ENCODE measurements at places on chromosomes 1 and 21. TPM values are rescaled to one million over a fixed set of nuclear protein-coding genes. Genes with fewer than 3 reads are reported as not detected.

SASS6 gene
- total RNA-seq, result 8.2 TPM

OR2T4 gene
- not detected for total RNA-seq

GRCh38 chr1:4653796-4654725 is at the start of gene AJAP1:
TSS of gene AJAP1 (plus strand) at chr1:4654609. CDS start at chr1:4655426, 817 bp downstream.
- no peak within 1 kb of the TSS for H3K27ac ChIP-seq
- H3K36me3 ChIP-seq, result no peaks in the 10 kb centered on the region
- DNase-seq, result no peak
- no peak within 1 kb of the TSS for H3K4me3 ChIP-seq
- H3K27me3 ChIP-seq, result peaks cover 34% of the 10 kb centered on the region

DNA sequence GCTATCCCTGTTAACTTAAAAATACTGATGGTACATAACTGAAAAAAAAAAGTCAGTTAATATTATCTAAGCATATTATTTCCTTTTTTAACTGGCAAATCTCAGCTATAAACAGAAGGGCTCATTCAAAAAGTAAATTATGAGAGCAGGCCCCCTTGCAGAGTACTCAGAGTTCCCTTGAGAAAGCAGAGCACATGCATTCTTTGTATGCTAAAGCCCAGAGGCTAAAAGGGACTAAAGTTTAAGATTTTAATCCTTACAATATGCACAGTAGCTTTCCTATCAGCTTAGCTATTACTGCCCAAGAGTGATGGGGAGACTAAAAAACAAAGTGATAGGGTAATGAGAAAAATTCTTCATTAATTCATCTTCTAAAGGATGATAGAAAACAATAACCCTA is 18.5 kb downstream of the SLC16A1 start:
- peaks cover 12% of the 10 kb centered on the region for H3K36me3 ChIP-seq
- no peak for DNase-seq
- H3K27ac ChIP-seq, result no peak overlapping the region
- H3K4me1 ChIP-seq, result peaks cover 41% of the 10 kb centered on the region

DNA sequence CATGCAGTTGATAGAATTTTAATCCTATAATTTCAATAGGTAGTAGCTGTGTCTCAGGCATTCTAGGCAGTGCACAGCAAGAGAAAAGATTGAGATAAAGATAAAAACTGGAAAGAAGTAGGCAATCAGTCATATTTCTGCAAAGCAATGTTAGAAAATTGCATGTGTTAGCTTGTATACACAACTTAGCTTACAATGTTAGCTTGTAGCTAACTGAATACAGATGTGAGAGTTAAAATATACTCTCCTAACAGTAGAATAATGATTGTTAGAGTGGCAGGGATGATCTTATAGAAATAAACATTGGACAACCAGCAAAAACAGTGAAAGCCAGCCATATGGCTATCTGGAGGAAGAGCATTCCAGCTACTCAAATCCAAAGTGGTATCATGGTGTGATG is 29.0 kb downstream of the PTPRC start:
- peak overlapping the region; percentile 84 for H3K27ac ChIP-seq
- H3K4me1 ChIP-seq, result peaks cover 86% of the 10 kb centered on the region
- peak overlapping the region; percentile 15 for H3K4me3 ChIP-seq
- no peak for DNase-seq
- no peaks in the 10 kb centered on the region for H3K27me3 ChIP-seq
- H3K36me3 ChIP-seq, result peaks cover 72% of the 10 kb centered on the region

GRCh38 chr1:184941410-184941733 is 32.9 kb downstream of the NIBAN1 start:
- H3K4me1 ChIP-seq, result peaks cover 29% of the 10 kb centered on the region
- no peak overlapping the region for H3K27ac ChIP-seq
- no peak for DNase-seq
- H3K27me3 ChIP-seq, result peaks cover 13% of the 10 kb centered on the region
- no peak overlapping the region for H3K4me3 ChIP-seq
- H3K36me3 ChIP-seq, result no peaks in the 10 kb centered on the region

- H3K4me1 ChIP-seq, result no peaks in the 10 kb centered on the region
- no peak overlapping the region for H3K27ac ChIP-seq
- no peak overlapping the region for H3K4me3 ChIP-seq
These were observed 148.0 kb downstream of the PLA2G4A start for GRCh38 chr1:186976700-186977099.

GRCh38 chr1:204152310-204153044 is 633 bp upstream of the ETNK2 start:
- no peaks in the 10 kb centered on the region for H3K27me3 ChIP-seq
- no peaks in the 10 kb centered on the region for H3K36me3 ChIP-seq
- H3K27ac ChIP-seq, result no peak overlapping the region
- DNase-seq, result no peak

CITED4 gene
- total RNA-seq, result 2.4 TPM

DNA sequence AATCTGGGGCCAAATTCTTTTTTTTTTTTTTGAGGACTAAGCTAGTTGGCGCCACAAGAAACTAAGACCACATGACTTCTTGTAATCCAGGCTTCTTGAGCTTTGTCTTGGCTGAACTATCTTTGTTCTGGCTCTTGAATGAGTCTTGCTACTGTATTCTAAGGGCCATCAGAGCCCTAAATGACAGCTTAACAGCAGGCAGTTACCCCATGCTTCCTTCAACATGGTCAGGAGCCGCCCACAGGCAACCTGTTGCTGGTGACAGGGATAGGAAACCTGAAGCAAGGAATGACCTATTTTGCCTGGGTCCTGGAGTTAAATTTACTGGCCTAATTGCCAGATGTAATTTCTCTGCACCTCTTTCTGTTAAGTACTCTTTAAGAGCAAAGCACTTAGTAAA is 188.2 kb upstream of the PLXNA2 start:
- H3K4me1 ChIP-seq, result no peaks in the 10 kb centered on the region
- no peak overlapping the region for H3K27ac ChIP-seq
- no peak for DNase-seq
- H3K4me3 ChIP-seq, result no peak overlapping the region

CR1L gene
- not detected for total RNA-seq

GRCh38 chr1:198674009-198674408 is 35.2 kb downstream of the PTPRC start:
- peaks cover 69% of the 10 kb centered on the region for H3K36me3 ChIP-seq
- peak overlapping the region; percentile 74 for H3K27ac ChIP-seq
- peaks cover 88% of the 10 kb centered on the region for H3K4me1 ChIP-seq
- H3K4me3 ChIP-seq, result peak overlapping the region; percentile 36
- H3K27me3 ChIP-seq, result no peaks in the 10 kb centered on the region

- no peak for DNase-seq
- peaks cover 5% of the 10 kb centered on the region for H3K27me3 ChIP-seq
- H3K36me3 ChIP-seq, result no peaks in the 10 kb centered on the region
- H3K27ac ChIP-seq, result no peak overlapping the region
These were observed 198.8 kb upstream of the C8B start for GRCh38 chr1:57164584-57164983.

DNA sequence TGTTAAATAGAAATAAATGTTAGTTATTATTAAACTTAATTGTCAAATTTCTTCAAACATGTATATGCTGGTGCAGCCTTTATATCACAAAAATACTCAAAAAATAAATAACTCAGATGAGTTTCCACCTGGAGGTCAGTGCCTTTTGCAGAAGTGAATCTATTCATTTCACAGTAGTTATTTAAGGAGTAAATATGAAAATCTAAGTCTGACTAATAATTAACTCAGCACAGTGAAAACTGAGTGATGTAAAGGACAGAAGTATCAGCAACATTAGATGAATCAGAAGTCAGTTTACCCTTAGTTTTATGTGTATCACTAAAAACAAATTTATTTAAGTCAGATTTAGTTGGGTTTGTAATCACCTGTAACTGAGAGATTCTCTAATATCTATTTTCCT is 2135.4 kb downstream of the MRPL39 start:
- DNase-seq, result no peak
- H3K4me3 ChIP-seq, result no peak overlapping the region
- no peaks in the 10 kb centered on the region for H3K27me3 ChIP-seq
- H3K36me3 ChIP-seq, result no peaks in the 10 kb centered on the region
- H3K4me1 ChIP-seq, result no peaks in the 10 kb centered on the region

GRCh38 chr1:24875991-24876506 is 54.0 kb downstream of the RUNX3 start:
- H3K4me3 ChIP-seq, result no peak overlapping the region
- H3K36me3 ChIP-seq, result no peaks in the 10 kb centered on the region
- no peaks in the 10 kb centered on the region for H3K27me3 ChIP-seq
- DNase-seq, result no peak

GRCh38 chr1:3405974-3406867 is 48.2 kb upstream of the ARHGEF16 start:
- H3K27ac ChIP-seq, result no peak overlapping the region
- H3K4me3 ChIP-seq, result no peak overlapping the region
- no peaks in the 10 kb centered on the region for H3K36me3 ChIP-seq

- no peak overlapping the region for H3K4me3 ChIP-seq
- H3K36me3 ChIP-seq, result no peaks in the 10 kb centered on the region
- no peaks in the 10 kb centered on the region for H3K27me3 ChIP-seq
- no peak for DNase-seq
- H3K4me1 ChIP-seq, result peaks cover 7% of the 10 kb centered on the region
- no peak overlapping the region for H3K27ac ChIP-seq
These were observed 73.9 kb downstream of the KCNJ15 start for GRCh38 chr21:38330666-38331065.

DNA sequence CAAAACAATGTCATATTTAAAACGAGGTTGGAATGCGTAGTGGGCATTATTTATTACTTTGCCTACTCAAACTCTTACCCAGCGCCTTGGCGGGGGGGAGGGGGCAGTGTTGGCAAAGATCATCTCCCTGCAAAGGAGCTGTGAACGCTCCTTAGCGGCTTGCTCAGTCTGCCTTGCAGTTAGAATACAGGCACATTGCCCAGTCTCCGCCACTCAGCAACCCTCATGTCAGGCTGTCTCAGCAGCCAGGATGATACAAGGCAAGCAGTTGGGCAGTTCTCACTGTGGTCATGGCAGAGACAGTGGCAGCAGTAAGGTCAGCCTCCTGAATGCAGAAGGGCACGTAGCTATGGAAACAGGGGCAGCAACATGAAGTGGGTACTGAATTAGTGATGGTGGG is 170.4 kb upstream of the KCNK2 start:
- H3K4me1 ChIP-seq, result no peaks in the 10 kb centered on the region
- H3K4me3 ChIP-seq, result no peak overlapping the region
- no peak overlapping the region for H3K27ac ChIP-seq
- no peak for DNase-seq
- H3K27me3 ChIP-seq, result peaks cover 4% of the 10 kb centered on the region

DNA sequence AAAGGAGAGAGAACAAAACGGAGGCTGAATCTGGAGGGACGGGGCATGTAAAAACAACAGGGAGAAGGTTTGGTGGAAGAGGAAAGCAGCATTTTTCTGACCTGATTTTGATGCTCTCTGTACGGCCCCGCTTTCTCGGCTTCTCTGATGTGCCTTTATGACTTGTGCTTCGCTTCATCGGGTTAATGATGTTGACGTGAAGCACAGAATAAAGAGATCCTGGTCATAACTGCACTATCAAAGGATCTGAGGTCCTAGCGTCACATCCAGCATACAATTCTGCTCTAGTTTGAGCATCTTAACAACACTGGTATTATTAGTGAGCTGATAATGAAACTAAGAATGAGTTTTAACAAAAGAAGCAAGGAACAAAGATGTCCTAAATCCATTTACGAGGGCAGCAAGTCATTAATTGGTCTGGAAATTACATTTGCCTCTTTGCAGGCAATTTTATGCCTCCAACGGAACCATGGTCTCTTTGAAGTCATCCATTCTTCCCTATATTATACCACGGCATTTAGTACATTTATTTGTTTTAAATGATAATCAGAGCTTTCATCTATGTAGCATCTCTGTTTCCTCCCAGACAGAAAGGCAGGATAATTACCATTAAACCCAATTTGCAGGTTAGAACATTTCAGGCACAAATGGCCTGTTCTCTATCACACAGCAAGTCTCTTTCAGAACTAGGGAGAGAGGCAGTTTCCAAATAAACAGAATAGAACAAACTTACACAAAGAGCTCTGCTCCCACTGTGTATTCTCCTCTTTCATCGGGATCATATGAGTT is 45.3 kb upstream of the B3GALNT2 start:
- H3K36me3 ChIP-seq, result no peaks in the 10 kb centered on the region
- DNase-seq, result no peak
- H3K27ac ChIP-seq, result no peak overlapping the region
- no peak overlapping the region for H3K4me3 ChIP-seq
- H3K27me3 ChIP-seq, result peaks cover 6% of the 10 kb centered on the region

GRCh38 chr21:43369124-43369523 is 57.8 kb downstream of the SIK1 start:
- no peak for DNase-seq
- H3K27ac ChIP-seq, result no peak overlapping the region
- H3K4me3 ChIP-seq, result no peak overlapping the region
- H3K4me1 ChIP-seq, result no peaks in the 10 kb centered on the region

LCE3E gene
- total RNA-seq, result not detected

- H3K4me1 ChIP-seq, result peaks cover 7% of the 10 kb centered on the region
- H3K36me3 ChIP-seq, result no peaks in the 10 kb centered on the region
- H3K27ac ChIP-seq, result no peak overlapping the region
These were observed 5.2 kb downstream of the OLIG1 start for GRCh38 chr21:33075128-33075527.

GRCh38 chr1:209534496-209535250 is 48.8 kb upstream of the CAMK1G start:
- no peaks in the 10 kb centered on the region for H3K36me3 ChIP-seq
- H3K4me3 ChIP-seq, result no peak overlapping the region
- peaks cover 27% of the 10 kb centered on the region for H3K27me3 ChIP-seq
- H3K27ac ChIP-seq, result no peak overlapping the region
- no peaks in the 10 kb centered on the region for H3K4me1 ChIP-seq

- H3K4me3 ChIP-seq, result no peak overlapping the region
- no peaks in the 10 kb centered on the region for H3K36me3 ChIP-seq
- no peak overlapping the region for H3K27ac ChIP-seq
- no peaks in the 10 kb centered on the region for H3K27me3 ChIP-seq
These were observed 130.3 kb downstream of the GLIS1 start for GRCh38 chr1:53608676-53609075.

GRCh38 chr1:241253471-241253870 is 103.5 kb downstream of the RGS7 start:
- H3K4me3 ChIP-seq, result no peak overlapping the region
- DNase-seq, result no peak
- H3K27ac ChIP-seq, result no peak overlapping the region
- no peaks in the 10 kb centered on the region for H3K36me3 ChIP-seq
- no peaks in the 10 kb centered on the region for H3K27me3 ChIP-seq
- no peaks in the 10 kb centered on the region for H3K4me1 ChIP-seq

SERPINC1 gene
- total RNA-seq, result not detected

GRCh38 chr1:96587222-96587621 is 134.4 kb upstream of the PTBP2 start:
- H3K27me3 ChIP-seq, result peaks cover 10% of the 10 kb centered on the region
- H3K4me3 ChIP-seq, result no peak overlapping the region
- no peaks in the 10 kb centered on the region for H3K36me3 ChIP-seq
- no peaks in the 10 kb centered on the region for H3K4me1 ChIP-seq
- no peak overlapping the region for H3K27ac ChIP-seq

- H3K4me1 ChIP-seq, result no peaks in the 10 kb centered on the region
- no peak overlapping the region for H3K27ac ChIP-seq
- peaks cover 1% of the 10 kb centered on the region for H3K36me3 ChIP-seq
- DNase-seq, result no peak
- H3K4me3 ChIP-seq, result no peak overlapping the region
These were observed 421.2 kb downstream of the DPYD start for GRCh38 chr1:97499667-97500066.

GRCh38 chr1:41240781-41241353 is 1.2 kb downstream of the SCMH1 start:
- no peak for DNase-seq
- H3K4me3 ChIP-seq, result peak overlapping the region; percentile 78
- H3K27ac ChIP-seq, result peak overlapping the region; percentile 68
- H3K27me3 ChIP-seq, result no peaks in the 10 kb centered on the region

CHI3L2 gene
- 5.3 TPM for total RNA-seq
